ENCODE measurements at places on chromosomes 4 and X.

DNA sequence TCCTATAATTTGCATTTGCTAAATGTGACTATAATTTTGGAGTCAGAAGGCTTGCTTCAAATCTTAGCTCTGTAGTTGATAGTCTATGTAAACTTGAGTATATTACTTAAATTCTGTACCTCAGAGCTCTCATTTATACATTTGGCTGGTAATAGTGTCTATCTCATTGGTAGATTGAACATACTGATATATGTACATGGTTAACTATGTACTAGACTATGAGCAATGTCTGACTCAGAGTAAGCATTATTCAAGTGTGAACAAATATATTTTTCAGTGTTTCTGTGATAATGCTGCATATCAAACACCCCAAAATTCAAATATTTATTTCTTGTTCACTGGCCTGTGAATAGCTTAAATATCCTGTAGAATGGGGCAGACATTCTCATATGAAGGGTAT is 1568.9 kb upstream of the PABPC4L start:
- no peak for DNase-seq

DNA sequence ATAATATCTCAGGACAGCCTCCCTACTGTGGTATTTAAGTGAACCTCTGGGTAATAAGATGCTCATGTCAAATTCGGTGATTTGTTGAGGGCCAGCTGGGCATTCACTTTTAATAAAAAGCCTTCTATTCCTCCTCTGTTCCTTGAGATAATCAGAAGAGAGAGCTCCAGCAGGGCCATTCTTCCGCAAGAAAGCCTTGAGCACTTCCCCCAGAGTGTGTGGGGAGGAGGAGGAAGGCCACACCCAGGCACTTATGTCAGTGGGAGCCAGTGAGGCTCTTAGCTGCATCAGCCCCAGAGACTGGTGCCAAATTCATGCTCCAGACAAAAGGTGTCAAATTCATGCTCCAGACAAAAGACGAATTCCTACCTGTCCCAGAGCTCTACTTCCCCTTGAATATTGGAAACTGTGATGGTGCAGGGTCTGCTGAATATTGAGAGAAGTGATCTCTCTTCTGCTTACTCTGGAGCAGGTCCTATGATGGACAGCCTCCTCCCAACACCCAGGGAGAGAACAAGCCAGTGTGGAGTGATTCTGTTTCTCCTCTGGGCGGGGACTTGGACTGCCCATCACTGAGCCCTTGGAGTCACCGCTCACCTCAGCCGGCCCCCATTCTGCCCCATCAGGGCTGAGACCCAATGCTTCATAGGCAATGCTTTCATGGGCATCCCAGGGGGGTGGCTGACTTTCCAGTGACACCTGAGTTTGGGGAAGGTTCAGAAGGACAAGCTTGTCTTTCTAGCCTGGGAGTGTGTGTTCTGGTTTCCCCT is 68.1 kb downstream of the FHDC1 start:
- no peak for DNase-seq

DNA sequence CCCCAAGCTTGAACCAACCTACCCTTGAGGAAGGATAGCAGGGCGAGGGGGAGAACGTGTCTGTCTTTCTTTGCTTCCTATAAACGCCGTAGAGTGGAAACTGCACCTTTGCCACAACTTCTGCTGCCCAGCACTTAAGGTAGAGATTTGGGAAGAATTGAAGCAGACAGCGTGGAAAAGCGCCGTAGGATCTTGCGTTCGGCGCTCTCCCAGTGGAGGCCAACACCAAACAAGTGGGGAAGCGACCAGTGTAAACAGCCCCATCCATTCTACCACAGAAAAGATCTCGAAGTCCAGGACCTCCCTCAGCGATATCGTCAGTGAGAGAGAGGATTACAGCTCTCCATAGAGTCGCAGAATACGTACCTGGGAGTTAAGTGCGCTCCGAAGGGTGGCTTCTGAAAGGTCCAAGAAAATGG is 3.9 kb upstream of the NKX6-1 start:
- no peak for DNase-seq

GRCh38 chrX:155747520-155747919 is 133.6 kb upstream of the VAMP7 start:
- DNase-seq: no peak

DNA sequence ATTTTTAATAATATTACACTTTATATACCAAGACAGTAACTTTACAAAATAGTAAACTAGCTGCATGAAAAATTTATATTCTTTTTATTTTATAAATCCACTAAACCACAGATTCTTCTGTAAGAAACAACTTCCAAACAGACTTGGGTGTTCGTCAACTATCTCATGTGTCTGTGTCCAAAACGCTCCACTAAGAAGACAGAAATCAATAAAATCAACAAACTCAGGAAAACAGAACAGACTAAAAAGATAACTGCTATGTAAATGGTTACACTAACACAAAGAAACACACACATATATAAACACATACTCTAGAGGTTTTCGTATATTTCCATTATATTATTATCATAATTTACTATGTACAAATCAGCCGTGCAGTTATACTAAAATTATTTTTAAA is 158.4 kb downstream of the PPP3CA start:
- DNase-seq: no peak

GRCh38 chrX:45479835-45480422 is 279.3 kb upstream of the DIPK2B start:
- DNase-seq: no peak

- DNase-seq: no peak
These were observed 79.5 kb upstream of the SLIT2 start for GRCh38 chr4:20172070-20172760.

DNA sequence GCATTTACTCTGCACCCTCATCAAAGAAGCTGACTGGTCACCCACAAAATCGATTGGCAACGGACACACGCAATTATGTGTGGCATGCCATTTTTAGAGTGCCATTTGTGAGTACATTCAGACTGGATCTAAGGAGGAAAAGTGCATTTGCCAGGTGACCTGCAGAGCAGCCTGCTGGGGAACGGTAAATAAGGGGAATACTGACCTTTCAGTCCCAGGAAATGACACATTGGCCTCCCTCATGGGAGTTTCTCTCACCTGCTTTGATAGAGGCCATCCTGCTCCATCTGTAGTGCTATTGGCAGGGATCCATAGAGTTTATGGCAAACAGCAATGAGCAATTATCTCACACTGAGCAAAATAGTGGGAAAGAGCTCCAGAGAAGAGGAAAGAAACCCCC is 127.8 kb downstream of the DDX53 start:
- no peak for DNase-seq

GRCh38 chr4:24511371-24512063 is 72.8 kb downstream of the DHX15 start:
- DNase-seq: no peak

DNA sequence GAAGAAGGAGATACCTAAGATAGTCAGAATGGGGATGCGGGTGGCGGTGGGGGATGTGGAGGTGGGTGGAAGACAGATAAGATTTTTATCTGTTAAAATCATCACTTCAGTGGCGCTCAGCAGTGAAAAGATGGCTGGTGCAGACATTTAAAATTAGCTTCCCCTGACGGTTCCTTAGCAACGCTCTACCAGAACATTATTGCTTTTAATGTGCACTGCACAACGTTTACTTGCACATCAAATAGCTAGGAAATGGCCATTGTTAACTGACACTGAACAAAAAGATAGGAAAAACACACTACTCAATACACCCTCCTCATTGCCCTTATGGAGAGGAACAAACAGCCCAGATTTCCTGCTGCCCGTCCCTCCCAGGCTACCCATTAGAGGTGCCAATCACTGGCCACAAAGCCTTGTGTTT is 61.0 kb upstream of the FTHL17 start:
- DNase-seq: no peak

DNA sequence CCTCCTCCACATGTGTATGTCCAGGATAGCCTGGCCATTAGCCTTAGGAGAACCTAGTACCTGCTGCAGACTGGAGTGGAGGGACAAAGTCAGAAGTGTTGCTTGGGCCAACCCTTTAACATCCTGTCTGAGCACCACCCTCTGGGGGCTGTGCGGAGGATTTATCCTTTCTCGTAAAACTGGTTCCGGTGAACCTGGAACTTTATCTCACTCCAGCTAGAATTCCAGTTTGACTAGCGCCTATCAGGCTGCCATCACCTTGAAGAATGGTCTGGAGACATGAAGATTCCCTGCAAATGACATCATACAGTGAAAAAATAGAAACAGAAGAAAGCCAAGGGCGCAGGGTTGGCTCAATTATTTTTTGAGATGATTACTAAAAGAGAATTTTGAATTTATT is 4.0 kb downstream of the TCEAL8 start:
- DNase-seq: no peak

DNA sequence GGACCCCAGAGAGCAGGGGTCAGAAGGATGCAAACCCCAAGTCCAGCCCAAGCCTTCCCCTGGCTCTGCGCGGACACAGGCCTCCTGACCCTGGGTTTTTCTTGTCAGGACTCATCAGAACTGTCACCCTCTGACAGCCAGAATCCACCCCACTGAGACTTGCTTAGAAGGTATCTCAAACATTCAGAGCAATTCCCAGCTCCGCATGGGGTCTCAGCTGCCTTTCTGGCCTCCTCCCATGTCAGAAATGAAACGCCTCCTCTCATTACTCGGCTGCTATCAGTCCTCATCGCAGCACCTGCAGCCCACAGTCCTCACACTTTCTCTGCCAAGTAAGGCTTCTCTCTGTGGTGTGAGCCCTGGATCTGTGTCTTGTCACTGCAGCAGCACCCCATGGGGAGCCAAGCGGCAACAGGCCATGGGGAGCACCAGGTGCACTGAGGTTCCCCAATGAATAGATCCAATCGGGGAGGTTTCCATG is 97.8 kb downstream of the WFS1 start:
- DNase-seq: no peak

DNA sequence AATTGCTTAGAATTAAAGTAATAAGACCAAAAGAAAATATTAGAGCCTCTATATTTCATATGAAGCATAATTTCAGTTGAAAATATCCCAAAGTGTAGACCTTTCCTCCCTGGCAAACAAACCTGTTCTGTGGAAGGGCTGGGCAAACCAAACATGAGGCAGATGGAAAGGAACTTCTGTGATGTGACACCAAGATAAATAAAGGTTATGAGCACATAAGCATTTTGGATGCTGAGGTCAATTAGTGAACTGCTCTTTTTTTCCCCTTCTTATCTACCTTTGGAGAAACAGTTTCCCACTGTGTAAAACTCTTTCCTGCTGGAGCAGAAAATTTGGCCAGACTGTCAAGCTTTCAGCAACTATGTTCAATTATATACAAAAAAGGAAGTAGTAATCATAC is 109.6 kb upstream of the STIM2 start:
- DNase-seq: no peak

GRCh38 chrX:15737190-15737958 is 696 bp upstream of the CA5B start:
- no peak for DNase-seq

DNA sequence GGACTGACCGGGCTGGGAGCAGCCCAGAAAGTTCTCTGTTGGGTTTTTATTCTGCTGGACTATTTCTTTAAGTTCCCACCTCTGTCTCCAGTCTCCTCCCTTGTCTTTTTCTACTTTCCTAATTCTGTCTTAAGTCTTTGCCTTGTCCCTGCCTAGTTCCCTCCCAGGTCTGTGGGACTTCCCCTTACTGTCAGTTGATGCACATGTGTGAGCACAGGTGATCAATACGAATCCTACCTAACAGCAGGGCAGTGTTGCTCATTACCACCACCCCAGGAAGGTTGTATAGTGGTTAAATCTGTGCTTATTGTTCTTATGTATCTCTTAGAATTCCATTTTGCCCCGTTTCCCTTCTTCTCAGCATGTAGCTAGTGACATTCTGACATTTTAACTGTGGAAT is 62.1 kb downstream of the GALNTL6 start:
- peak; percentile 2 for DNase-seq

DNA sequence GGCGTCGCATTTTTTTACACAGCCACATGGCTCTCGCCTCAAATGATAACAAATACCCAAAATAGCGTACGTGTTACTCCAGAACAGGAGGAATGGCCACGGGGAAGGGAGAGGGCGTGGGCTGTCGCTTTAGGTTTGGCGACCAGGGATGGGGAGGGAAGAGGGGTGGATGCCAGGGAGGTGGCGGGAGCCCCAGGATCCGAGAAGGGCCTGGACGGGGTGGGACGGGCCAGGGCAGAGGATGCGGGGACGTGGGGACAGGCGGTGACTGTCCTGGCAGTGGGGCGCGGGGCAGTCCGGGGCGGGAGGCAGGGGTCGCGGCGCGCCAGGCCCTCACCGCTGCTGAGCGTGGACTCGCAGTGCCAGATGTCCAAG is 631 bp downstream of the TMEM47 start:
- no peak for DNase-seq

Measured in NB4 (cell line).